ENCODE measurements at places on chromosomes 13 and 19. TPM values are rescaled to one million over a fixed set of nuclear protein-coding genes. Genes with fewer than 3 reads are reported as not detected.

The RPS5 gene
- 399 TPM for total RNA-seq

The KCNN4 gene
- 0.64 TPM for total RNA-seq

The IL17D gene
- total RNA-seq, result 2.2 TPM

The CD209 gene
- total RNA-seq, result 5.7 TPM

GRCh38 chr13:100580045-100580444, 8.5 kb downstream of the GGACT start:
- DNase-seq, result no peak

DNA sequence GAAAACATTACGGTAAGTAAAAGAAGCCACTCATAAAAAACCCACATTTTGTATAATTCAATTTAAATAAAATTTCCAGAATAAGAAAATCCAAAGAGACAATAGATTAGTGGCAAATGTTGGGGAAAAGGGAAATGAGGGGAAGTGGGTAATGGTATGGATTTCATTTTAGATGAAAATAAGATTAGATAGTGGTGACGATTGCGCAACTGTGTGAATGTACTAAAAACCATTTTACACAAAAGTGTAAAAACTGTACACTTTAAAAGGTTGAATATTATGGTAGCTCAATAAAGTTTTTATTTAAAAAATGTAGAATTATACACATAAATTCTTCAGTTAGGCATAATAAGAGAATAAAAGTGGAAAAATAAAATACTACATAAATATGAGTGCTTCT, 3.7 kb downstream of the MBD3L1 start:
- DNase-seq, result no peak

- no peak for DNase-seq
Measured at GRCh38 chr13:38399535-38399934, 49.9 kb downstream of the UFM1 start.

GRCh38 chr19:8477889-8478288, 24.6 kb downstream of the PRAM1 start:
- DNase-seq, result no peak
